ENCODE measurements at places on chromosomes 6 and 20. TPM values are rescaled to one million over a fixed set of nuclear protein-coding genes. Genes with fewer than 3 reads are reported as not detected.

EXOC2 gene
- total RNA-seq: 25.6 TPM

ROS1 gene
- 1.1 TPM for total RNA-seq

RIMS1 gene
- 1.1 TPM for total RNA-seq

SPEF1 gene
- total RNA-seq: 0.76 TPM

Data from mesangial cell (primary cell).